ENCODE measurements at places on chromosomes 16 and 17.

GRCh38 chr17:81315129-81315884 lies 20.2 kb upstream of the SLC38A10 start:
- no peak for DNase-seq

GRCh38 chr17:44219108-44219615 lies 313 bp downstream of the UBTF start:
- peak; percentile 53 for DNase-seq

DNA sequence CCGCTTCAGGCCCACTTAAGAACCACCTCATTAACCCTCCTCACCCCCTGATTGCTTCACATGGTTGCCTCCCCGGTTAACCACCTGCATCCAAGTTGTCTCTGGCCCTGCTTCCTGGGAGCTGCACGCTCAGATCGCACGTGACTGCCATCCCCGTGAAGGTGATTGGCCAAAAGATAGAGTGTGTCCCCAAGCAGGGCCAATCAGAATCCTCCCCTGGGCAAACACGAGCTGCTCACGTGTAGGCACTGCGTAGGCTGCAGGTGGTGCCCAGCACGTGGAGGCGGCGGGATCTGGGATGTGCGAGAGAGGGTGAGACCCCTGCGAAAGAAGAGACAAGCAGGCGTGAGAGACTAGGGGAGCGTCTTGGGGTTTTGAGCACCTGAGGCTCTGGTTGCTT lies 111.8 kb upstream of the CRHR1 start:
- no peak for DNase-seq

DNA sequence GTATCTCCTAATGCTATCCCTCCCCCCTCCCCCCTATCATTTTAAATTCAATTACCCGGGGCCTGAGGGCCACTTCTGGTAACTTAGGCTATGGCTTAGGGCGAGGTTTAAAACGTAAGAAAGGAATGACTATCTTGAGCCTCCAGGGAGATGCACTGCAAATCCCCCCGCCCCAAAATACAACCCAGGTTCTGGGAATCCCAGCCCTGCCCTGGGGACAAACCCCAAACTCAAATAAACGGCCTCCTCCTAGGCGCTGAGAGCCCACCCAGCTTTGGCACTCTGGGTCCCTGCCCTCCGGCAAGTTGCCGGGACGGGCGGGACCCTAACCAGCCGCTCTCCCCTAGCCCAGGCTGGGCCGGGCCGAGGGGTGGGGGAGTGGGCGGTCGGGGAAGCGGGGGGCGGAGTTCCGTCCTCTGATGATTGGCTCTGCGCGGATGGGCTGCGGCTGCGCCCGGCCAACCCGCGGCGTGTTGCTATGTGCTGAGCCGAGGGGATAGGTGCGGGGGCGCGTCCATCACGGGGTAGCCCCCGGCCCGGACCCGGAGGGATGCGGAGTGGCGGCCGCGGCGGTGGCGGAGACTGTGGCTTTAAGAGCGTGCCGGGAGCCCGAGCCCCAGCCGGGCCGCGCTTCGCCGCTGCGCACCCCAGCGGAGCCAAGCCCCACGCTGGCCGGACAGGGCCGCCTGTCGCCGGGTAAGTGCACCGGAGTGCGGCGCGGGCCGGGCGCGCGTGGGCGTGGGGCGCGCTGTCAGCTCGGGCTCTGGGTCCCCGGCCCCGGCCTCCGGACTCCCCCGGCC lies at the start of gene YPEL2:
TSS of gene YPEL2 (plus strand) at position 527 of the 800 bp plus-strand sequence. CDS start 21,755 bp downstream, outside the sequence.
- peak; percentile 97 for DNase-seq

- peak; percentile 81 for DNase-seq
These were observed 907 bp downstream of the TRAPPC2L start for GRCh38 chr16:88857728-88858339.

GRCh38 chr16:20114356-20114755 lies 40.7 kb upstream of the GPR139 start:
- DNase-seq, result no peak

GRCh38 chr16:20763461-20764232 lies at the start of gene ACSM3:
ACSM3 (plus strand) TSS chr16:20764014; CDS start chr16:20770035, 6,021 bp downstream.
- peak; percentile 66 for DNase-seq

DNA sequence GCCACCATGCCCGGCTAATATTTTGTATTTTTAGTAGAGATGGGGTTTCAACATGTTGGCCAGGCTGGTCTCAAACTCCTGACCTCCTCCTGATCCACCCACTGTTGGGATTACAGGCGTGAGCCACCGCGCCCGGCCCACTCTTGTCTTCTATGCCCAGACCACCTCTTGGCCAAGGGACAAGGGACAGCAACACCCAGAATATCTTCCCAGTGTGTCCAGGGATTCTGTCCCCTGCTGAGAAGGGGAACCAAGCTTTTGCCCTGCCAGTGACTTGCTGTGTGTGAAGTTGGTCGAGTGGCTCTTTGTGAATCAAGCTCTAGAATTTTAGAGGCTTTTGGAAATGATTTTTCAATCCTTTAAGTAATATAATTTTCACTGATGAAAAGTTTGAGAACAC lies 1.7 kb upstream of the MPO start:
- DNase-seq, result no peak

GRCh38 chr17:80663781-80664206 lies 119.2 kb downstream of the RPTOR start:
- DNase-seq, result peak; percentile 48

DNA sequence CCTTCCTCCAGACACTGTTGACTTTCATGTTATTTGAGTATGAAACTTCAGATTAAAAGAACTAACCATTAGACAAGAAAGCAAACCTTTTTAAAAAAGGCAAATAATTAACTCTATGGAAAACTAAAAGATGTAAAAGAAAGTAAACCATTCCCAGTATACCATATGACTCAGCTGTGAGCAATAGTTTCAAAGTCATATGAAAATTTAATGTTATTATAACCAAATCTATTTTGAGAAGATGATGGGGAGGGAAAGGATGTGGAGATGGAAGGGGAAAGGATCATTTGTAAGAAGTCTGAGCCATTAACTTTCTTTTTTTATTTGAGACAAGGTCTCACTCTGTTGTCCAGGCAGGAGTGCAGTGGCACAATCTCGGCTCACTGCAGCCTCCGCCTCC lies 131.8 kb downstream of the IRX5 start:
- DNase-seq, result no peak

DNA sequence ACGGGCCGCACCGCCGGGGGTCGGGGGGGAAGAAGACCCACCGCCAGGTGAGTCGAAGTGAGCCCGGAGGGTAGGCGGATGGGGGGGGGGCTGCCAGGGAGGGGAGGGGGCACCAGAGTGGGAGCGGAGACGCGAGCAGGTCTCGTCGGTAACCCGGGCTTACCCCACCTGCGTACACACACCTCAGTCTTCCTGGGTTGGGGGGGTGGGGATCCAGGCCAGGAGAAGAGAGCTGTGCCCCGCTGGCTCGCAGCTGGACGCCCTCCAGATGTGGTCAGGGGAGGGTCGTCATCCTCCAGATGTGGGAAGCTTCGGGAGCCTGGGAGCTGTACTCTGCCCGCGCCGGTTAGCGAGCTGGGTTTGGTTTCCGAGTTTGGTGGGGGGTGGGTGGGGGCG lies 1.2 kb downstream of the CACNA1G start:
- DNase-seq, result no peak

GRCh38 chr17:50352072-50352692 lies 6.3 kb downstream of the XYLT2 start:
- no peak for DNase-seq

DNA sequence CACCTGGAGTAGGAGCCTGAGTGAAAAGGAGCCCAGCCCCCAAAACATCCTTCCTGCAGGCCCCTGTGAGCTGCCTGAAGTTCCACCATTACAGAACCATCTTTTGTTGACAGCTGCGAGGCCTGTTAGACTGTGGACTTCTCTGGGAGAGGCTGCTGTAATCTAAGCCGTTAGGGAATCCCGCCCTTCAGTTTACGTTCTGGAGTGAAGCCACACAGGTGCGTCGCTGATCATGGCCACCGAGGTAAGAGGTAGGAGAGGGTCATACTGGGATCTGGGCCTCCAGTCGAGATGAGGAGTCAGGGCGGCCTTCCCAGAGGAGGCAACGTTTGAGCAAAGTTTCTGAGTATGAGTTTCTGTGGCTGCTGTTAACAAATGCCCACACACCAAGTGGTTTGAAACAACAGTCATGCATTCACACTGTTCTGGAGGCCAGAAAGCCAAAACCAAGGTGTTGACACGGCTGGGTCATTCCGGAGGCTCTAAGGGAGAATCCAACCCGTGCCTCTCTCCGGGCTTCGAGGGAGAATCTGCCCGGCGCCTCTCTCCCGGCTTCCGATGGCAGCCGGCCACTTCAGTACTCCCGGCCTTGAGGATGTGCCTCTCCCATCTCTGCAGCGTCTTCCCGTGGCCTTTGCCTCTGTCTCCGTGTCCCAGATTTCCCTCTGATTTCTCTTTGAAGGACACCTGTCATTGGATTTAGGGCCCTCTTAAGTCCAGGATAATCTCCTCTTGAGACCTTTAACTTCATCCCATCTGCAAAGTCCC lies 26.6 kb upstream of the ATP2C2 start:
- DNase-seq, result peak; percentile 70

DNA sequence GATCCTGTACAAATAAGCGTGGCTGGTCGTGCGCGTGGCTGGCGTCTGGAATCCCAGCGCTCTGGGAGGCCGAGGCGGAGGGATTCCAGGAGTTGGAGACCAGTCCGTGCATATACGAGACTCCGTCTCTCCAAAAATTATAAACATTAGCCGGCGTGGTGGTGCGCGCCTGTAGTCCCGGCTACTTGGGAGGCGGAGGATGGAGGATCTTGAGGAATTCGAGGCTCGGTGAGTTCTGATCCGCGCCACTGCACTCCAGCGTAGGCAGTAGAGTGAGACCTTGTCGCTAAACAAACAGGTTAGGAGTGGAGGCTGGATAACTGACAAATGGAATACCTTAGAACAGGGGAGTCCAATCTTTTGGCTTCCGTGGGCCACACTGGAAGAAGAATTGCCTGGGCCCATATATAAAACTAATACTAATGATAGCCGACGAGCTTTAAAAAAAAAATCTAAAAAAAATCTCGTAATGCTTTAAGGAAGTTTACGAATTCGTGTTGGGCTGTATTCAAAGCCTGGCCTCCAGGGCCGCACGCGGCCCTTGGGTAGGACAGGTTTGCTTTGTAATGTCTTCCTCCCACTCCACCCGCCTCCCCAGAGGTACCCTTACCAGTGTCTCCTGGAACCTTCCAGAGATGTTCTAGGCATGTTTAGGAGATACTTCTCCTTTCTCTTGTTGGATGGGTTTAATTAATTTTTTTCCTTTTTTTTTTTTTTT lies 909 bp upstream of the RSL1D1 start:
- no peak for DNase-seq

Data from Peyer's patch (tissue), 4 donors.